CD4-positive, CD25-positive, alpha-beta regulatory T cell (primary cell): ENCODE measurements at places on chromosomes 2 and 18. TPM values are rescaled to one million over a fixed set of nuclear protein-coding genes. Genes with fewer than 3 reads are reported as not detected.
A peak's percentile ranks its signal among the peaks of the same experiment; 100 is the strongest.

Gene SKOR2
- total RNA-seq = not detected

Gene IMPA2
- total RNA-seq = 5.1 TPM

Gene STARD6
- not detected for total RNA-seq

Gene SPATA3
- 0.72 TPM for total RNA-seq

Gene CBLN2
- not detected for total RNA-seq

Gene METTL5
- 26.7 TPM for total RNA-seq

Gene TEX44
- not detected for total RNA-seq

Gene CAPN14
- total RNA-seq = 0.20 TPM

Gene MCM6
- 27.7 TPM for total RNA-seq

Gene TEKT4
- not detected for total RNA-seq

Gene KANSL3
- total RNA-seq = 55.6 TPM

DNA sequence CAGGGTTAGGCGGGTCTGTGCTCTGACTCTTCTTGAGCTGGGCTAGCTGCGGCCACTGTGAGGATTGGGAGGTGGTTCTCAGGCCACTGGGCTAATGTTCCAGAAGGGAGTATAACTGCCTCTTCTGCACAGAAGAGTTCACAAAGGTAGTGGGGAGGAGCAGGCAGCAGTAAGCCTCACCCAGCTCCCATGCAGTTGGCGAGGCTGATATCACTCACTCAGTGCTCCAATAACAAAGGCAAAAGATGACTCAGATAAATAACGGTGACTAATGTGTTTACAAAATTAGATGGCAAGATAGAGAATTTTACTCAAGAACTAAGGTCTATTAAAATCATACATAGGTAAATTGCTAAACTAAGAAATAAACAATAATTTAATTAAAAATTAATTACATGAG, 174.2 kb upstream of the TMEM200C start:
- DNase-seq = no peak
- no peak overlapping the region for H3K27ac ChIP-seq
- H3K27me3 ChIP-seq = no peaks in the 10 kb centered on the region

GRCh38 chr2:10922307-10923007, 10.7 kb downstream of the KCNF1 start:
- no peak overlapping the region for H3K4me3 ChIP-seq
- DNase-seq = no peak
- no peaks in the 10 kb centered on the region for H3K27me3 ChIP-seq
- H3K4me1 ChIP-seq = no peaks in the 10 kb centered on the region

- H3K36me3 ChIP-seq = no peaks in the 10 kb centered on the region
- H3K27ac ChIP-seq = no peak overlapping the region
- H3K4me3 ChIP-seq = no peak overlapping the region
- no peak for DNase-seq
- no peaks in the 10 kb centered on the region for H3K4me1 ChIP-seq
- H3K27me3 ChIP-seq = no peaks in the 10 kb centered on the region
These were observed 109.2 kb upstream of the OTX1 start for GRCh38 chr2:62941413-62941812.

- H3K27ac ChIP-seq = no peak overlapping the region
- H3K27me3 ChIP-seq = peaks cover 7% of the 10 kb centered on the region
- no peaks in the 10 kb centered on the region for H3K4me1 ChIP-seq
These were observed 56.1 kb upstream of the HDAC4 start for GRCh38 chr2:239456940-239457339.

GRCh38 chr2:75130171-75130570, 69.1 kb downstream of the TACR1 start:
- H3K4me1 ChIP-seq = no peaks in the 10 kb centered on the region
- H3K27me3 ChIP-seq = no peaks in the 10 kb centered on the region
- H3K27ac ChIP-seq = no peak overlapping the region
- no peak overlapping the region for H3K4me3 ChIP-seq

DNA sequence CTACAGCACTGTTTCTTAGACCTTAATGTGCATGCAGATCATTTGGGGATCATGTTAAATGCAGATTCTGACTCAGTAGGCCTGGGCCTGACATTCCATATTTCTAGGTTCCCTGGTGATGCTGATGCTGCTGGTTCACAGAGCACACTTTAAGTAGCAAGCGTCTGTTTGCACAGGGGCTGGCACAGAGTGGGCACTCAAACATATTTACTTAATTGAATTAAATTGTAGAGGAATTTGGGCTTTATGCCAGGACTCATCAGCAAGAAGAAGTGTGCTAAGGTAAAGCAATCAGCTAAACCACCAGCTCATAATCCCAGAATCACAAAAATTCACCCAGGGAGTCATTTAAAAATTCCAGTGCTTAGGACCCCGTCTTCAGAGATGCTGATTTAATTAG, 25.1 kb upstream of the INPP4A start:
- no peaks in the 10 kb centered on the region for H3K4me1 ChIP-seq
- H3K4me3 ChIP-seq = no peak overlapping the region
- DNase-seq = no peak
- H3K36me3 ChIP-seq = no peaks in the 10 kb centered on the region

- H3K27me3 ChIP-seq = no peaks in the 10 kb centered on the region
- peak overlapping the region; percentile 93 for H3K4me3 ChIP-seq
- H3K4me1 ChIP-seq = peaks cover 63% of the 10 kb centered on the region
- H3K36me3 ChIP-seq = peaks cover 7% of the 10 kb centered on the region
These were observed 775 bp downstream of the RNF125 start for GRCh38 chr18:32019251-32019948.

- H3K27me3 ChIP-seq = no peaks in the 10 kb centered on the region
- no peak for DNase-seq
- no peaks in the 10 kb centered on the region for H3K36me3 ChIP-seq
- no peaks in the 10 kb centered on the region for H3K4me1 ChIP-seq
These were observed 141.2 kb downstream of the MYCN start for GRCh38 chr2:16081316-16082200.

DNA sequence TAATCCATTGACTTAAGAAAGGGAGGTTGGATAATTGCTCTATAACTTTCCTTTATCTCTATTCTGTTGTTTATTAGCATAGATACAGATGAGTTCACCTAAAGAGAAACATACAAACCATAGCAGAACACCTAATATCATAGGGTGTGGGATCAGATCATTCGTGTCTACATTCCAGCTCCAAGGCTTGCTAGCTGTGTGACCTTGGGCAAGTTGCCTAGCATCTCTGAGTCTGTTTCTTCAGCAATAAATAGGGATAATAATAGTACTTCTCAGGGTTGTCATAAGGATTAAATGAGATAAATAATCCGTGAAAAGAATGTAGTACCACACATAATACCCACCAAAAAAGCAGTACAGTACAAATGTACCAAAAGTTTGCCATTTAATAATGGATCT, 126.2 kb downstream of the PLB1 start:
- no peak for DNase-seq
- peak overlapping the region; percentile 69 for H3K4me3 ChIP-seq
- peak overlapping the region; percentile 98 for H3K27ac ChIP-seq
- H3K27me3 ChIP-seq = no peaks in the 10 kb centered on the region
- H3K4me1 ChIP-seq = peaks cover 81% of the 10 kb centered on the region
